ENCODE measurements at places on chromosomes 11 and 22.

DNA sequence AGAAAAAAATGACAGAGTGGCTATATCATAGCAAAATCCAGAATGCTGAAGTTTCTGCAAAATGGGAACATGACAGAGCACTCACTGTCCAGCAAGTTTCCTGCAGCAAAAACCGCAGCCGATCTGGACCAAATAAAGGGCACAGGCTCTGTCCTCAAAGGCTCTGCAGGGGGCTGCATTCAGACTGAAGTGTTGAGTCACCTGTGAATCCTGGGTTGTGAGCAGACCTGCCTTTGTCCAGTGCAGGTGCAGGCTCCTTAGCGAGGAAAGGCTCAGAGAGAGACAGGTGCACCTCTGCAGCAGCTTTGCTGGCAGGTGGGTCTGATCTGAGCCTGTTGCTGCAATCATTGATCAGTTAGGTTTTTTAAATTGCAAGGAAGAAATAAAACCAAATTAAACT is 29.3 kb upstream of the NFAM1 start:
- DNase-seq: no peak

DNA sequence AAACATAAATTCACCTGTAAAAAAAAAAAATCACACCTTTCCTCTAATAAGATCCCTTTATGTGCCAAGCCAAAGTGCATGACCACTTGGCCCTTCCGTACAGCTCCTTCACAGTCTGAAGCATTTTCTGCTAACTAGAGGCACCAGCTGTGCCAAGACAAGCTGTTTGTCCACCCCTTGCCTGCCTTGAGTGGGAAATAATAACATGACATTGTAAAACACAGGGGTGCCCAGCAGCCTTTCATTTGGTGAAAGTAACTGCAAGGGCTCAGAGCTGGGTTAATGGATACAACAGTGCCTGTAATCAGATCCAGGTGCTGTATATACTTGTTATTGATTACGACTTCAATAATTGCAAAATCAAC is 59.2 kb downstream of the DDIAS start:
- DNase-seq: no peak

- DNase-seq: no peak
These were observed 1224.8 kb downstream of the JRKL start for GRCh38 chr11:97614606-97615005.

- no peak for DNase-seq
These were observed 7.1 kb downstream of the SSH3 start for GRCh38 chr11:67310246-67311050.

GRCh38 chr11:92413757-92414513 is 189.3 kb downstream of the FAT3 start:
- no peak for DNase-seq

DNA sequence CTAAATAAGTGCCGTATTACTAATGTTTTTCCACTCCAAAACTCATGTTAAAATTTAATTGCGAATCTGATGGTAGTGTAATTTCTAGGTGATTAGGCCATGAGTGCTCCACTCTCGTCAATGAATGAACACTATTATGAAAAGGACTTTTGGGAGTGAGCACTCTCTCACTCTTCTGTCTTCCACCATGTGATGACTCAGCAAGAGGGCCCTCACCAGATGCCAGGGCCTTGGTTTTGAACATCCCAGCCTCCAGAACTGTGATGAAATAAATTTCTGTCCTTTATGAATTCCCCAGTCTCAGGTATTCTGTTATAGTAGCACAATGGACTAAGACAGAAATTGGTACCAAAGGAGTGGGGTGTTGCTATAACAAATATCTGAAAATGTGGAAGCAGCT is 8.1 kb downstream of the JRKL start:
- DNase-seq: no peak

- no peak for DNase-seq
These were observed 10.6 kb downstream of the FOLR1 start for GRCh38 chr11:72202571-72202970.

DNA sequence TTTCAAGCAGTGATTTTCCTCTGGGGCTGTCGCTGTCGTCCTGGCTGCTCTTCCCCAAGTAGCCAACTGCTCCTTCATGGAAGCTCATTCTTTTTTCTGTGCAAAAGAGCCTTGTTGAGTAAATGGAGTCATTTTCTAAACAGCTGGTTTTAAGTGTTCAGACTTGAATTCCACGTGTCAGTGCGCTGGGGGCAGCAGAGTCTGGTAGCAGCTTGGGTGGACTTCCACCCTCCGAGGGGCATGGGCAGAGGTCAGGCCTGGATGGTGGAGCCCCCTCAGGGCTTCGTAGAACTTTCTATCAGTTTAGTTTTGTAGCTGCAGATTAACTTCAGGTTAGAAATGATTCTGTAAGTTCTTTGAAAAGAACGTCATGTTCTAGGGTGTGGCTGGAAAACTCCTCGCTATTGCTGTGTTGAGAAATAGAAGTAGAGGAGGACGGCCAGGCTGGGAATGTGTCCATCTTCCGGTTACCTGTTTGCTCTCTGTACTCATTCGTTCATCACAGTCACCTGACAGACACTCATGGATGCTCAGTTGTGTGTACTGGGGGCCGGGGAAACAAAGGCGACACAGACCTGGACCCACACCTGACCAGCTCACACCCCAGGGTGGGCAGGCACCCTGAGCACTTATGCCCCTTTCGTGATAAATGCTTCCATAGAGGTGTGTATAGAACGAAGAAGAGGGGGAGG is 270.7 kb downstream of the TBC1D22A start:
- no peak for DNase-seq

DNA sequence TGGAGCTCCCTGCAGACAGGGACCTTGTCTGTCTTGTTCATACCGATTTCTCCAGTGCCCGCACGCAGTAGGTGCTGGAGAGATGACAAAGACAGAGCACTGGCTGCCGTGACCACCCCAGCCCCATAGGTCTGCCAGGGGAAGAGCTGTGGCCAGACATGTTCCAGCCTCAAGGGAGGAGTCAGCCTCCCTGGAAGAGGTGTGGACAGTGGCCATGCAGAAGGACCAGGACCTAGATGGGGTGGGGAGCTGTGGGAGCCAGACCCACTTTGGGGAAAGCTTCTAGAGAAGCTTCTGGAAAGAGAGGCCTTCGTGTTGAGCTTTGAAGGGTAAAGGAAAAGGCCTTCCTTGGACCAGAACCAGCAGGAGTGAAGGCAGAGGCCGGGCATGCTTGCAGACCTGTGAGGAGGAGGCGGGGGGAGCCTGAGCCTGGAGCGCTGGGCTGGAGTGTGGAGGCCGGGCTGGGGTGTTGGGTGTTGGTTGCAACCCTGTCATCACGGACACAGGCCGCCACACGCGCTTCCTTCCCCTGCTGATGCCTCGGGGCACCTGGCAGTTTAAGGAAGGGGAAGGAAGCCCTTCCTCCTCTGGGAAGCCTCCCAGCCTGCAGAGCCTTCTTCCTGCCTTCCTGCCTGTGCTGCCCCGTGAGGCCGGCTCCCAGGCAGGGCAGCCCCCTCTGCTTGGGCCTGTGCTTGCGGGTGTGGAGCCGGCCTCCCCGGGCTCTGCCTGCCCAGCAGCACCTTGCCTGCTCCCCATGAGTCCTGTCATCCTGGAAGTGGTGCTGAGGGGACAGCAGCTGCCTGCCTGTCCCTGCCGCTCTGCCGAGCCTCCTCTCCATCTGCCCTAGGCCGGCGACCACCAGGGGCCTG is 12.3 kb downstream of the RELT start:
- DNase-seq: no peak

DNA sequence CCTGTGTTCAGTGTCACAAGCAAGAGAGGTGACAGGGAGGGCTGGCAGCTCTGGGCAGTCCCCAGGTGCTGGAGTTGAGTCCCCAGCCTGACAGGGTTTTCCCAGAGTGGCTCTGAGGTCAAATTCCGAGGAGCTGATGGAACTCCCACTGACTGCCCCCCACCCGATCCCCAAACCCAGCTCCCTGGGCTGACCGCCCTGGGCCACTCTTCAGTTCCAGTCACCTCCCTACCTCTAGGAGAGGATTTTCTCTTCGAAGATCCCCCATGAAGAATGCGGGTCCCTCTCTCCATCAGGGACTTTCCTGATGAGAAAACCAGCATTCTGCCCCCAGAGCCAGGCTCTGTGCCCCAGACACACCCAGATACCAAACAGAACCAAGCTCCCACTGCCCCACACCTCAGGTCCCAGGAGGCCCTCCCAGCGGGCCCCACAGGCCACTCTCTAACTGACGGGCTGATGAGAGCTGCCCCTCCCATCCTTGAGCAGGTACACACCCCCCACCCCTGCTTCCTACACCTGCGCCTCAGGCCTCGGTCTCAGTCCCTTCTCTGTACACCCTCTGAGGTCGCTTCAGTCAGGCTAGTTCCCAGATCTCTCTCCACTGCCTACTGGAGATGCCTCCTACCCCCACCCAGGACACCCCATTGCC is 12.1 kb upstream of the RAC2 start:
- DNase-seq: no peak

- no peak for DNase-seq
These were observed 11.5 kb upstream of the PARVB start for GRCh38 chr22:44012591-44012990.

DNA sequence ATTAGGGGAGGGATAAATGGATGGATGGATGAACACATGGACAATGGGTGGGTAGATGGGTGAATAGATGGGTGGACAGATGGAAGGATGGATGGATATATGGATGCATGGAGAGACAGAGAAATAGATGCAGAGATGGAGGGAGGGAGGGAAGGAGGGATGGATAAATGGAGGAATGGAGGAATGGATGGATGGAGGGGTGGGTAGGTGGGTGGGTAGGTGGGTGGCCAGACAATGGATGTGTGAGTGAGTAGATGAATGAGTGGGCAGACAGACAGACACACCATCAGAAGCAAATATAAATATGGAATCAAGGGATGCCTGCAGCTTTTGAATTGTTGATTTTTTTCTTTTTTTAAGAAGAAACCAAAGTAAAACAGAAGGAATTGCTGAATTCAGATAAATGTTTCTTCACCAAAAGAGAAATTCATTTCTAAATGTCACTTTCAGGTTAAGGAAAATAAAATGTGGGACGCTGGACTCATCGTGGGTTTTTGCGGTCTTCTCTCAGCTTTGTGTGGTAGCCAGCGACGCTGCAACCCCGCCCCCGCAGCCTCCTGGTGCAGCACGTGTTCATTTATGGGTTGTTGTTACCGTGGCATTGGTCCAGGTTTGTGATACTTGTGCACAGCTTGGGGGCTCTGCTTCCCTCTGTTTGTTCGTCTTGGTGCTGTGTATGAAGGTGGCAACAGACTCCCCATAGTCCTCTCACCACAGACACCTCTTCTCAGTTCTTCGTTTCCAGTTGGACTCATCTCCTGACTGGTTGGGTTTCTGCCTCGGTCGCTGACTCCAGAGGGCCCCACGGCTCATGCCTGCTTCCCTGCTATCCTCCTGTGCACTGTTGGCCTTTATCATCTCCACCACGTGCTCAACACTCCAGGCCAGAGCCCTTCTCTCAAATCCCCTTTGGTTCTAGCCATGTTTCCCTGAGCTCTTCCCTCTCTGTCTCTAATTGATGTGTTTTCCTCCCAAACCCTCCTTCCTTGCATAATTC is 76.4 kb downstream of the CDKN1C start:
- DNase-seq: no peak

DNA sequence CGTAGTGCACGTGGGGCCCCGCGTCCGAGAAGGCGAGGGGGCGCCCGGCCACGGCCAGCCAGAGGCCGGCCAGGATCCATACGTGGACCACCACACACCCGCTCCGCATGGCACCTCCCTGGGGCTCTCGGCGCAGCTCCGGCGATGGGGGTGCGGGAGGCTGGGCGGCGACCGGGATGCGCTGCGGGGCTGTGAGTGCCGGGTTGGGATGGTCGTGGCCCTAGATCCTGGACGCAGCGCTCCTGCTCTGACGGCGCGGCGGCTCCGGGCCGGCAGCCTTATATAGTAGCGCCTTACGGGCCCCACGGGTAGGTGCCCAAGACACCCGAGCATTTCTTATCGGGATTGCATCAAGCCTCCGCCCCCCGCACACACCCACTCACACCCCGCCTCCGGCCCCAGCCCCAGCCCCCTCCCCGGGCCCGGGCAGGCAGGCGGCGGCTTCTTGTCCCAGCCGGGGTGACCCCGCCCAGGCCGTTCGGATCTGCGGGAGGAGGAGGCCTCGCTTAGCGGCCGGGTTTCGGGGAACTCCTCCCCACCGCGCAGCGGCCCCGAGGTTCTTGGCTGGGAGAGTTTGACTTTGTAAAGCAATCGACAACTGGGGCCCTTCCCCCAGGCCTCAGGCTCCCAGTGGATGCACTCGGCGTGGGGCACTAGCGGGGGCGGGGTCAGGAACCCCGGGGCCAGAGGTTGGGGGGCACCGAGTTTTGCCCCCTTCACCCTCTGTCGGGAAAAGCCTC is at the start of gene FGF19:
TSS of gene FGF19 (minus strand) at position 255 of the 740 bp plus-strand sequence. CDS start at position 109, 146 bp downstream.
- no peak for DNase-seq

DNA sequence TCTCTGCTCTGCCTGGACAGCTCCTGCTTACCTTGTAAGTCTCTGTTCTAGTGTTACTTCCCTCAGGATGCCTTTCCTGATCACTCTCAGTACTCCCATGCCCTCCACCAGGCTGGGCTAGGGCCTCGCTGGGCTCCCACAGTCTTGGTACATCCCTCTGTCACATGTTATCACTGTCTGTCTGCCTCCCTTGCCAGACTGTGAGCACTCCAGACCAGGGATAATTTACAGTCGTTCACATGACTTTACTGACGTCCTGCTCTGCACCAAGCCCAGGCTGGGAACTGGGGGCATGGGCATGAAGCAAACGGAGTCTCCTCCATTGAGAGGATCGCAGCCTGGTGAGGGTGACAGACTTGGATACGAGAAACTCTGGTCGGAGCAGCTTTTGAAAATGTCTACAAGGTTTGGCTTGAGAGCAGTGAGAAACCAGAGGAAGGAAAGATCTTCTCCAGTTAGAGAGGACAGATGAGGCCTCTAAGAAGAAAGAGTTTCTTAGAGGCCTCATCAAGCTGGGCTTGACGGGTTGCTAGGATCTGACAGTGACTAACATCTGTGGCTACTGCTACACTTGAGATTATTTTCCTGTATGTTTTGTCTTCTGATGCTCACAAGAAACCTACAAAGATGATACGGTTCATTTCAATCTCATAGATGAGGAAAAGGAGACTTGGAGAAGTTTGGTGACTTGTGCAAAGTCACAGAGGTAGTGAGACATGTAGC is 12.5 kb downstream of the USP35 start:
- no peak for DNase-seq

DNA sequence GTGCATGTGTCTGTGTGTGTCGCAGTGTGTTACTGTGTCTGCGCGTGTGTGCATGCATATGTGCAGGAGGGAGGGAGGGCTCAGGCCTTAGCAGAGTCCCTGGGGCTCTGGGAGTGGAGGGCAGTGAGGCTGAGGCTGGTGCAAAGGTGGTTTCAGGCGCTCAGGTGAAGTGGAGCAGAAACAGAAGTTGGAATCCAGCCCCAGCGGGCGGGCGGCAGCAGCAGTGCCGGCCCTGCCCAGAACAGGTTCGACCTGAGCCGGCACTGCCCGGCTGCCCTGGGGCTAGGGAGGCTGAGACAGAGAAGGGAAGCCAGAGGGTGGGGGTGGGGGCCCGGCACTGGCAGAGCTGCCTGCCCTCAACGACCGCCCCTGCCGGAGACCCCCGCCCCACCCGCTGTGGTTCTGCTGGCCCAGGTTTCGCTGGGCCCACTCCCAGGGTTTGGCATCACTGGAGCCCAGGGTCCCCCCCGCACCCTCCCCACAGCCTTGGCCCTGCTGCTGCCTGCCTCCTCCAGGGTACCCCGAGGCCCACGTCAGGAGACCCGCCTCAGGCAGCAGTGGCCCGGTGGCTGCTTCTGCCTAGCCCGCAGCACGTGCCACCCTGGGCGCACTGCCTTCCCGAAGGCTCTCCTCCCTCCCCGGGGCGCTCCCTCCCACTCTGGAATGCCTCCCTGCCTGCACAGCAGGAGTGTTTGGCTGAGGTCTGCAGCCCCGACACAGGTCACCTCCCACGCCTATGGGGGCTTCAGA is 13.3 kb downstream of the ASCL2 start:
- DNase-seq: no peak

GRCh38 chr11:63494975-63495374 is 4.0 kb upstream of the PLAAT5 start:
- no peak for DNase-seq

- no peak for DNase-seq
These were observed 3.4 kb upstream of the OR4C6 start for GRCh38 chr11:55658608-55659007.
